Fibroblast of skin of left quadriceps (primary cell): ENCODE measurements at places on chromosomes 3 and 15.

DNA sequence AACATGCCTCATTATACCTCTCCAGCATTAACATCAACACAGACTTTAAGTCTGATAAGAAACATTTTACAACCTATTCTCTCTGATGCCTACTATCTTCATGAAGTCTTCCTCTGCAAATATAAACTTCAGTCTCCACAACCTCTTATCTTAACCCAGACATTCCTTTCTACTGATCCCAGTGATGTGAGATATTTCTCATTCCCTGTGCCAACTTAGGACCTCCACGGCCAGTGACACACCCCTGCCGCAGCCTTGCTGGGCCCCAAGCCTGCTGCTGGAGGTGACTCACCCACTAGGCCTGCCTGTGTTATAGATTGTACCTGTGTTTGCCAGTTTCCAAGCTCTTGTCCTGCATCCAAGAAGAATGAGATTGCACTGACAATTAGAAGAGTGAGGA lies 734.5 kb upstream of the CADM2 start:
- no peak for DNase-seq

DNA sequence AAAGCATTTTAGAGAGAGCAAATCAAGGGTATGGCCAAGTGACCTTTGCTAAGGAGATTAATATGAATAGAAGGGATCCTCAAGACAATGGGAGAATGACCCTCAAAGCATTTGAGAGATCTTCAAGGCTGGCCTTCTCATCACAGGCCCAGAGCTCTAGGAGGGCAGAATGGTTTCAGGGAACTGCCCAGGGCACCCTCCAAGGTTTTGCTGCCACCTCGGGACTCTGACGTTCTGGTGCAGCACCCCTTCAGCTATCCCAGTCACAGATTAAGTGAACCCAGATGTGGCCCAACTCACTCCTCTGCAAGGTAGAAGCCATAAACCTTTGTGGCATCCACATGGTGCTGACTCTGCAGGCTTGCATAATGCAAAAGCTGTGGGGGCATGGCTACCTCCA lies 209.3 kb downstream of the TLE3 start:
- DNase-seq = no peak

GRCh38 chr15:90114451-90114901 lies 12.2 kb upstream of the IDH2 start:
- no peak for DNase-seq

DNA sequence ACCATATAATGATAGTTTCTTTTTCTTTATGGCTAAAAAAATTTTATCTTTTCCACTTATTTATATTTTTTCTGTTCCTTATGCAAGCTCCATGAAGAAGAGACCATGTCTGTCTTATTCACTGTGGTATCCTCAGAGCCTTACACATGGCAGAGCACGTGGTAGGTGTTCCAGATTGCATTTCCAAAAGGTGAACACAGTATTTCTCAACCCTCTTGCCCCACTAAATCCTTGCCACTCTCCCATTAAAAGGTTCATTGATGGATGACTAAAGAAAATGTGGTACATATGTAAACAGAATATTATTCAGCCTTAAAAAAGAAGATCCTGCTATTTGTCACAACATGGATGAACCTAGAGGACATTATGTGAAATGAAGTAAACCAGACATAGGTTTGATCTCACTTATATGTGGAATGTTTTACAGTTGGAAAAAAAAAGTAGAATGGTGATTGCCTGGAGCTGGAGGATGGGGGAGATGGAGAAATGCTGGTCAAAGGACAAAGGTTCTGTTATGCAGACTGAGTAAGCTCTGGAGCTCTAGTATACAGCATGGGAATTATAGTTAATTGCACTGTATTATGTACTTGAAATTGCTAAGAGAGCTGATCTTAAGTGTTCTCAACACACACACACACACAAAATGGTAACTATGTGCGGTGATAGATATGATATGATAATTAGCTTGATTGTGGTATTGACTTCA lies 266.7 kb downstream of the CNTN3 start:
- DNase-seq = no peak

- no peak for DNase-seq
Measured at GRCh38 chr15:27650244-27650643, 448.9 kb downstream of the OCA2 start.

DNA sequence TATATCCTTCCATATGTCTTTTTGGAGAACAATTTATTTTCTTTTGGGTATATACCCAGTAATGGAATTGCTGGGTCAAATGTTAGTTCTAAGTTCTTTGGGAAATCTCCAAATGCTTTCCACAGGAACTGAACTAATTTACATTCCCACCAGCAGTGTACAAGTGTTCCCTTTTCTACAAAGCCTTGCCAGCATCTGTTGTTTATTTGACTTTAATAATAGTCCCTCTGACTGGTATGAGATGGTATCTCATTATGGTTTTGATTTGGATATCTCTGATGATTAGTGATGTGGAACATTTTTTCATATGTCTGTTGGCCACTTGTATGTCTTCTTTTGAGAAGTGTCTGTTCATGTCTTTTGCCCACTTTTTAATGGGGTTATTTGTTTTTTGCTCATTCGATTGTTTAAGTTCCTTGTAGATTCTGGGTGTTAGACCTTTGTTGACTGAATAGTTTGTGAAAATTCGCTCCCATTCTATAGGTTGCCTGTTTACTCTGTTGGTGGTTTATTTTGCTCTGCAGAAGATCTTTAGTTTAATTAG lies 48.4 kb downstream of the TMEM45A start:
- DNase-seq = no peak

- peak; percentile 54 for DNase-seq
Measured at GRCh38 chr3:66904831-66905493, 93.1 kb upstream of the KBTBD8 start.

GRCh38 chr3:187550446-187550845 lies 119.7 kb downstream of the SST start:
- DNase-seq = no peak

GRCh38 chr3:131597816-131598215 lies 95.0 kb upstream of the MRPL3 start:
- no peak for DNase-seq

DNA sequence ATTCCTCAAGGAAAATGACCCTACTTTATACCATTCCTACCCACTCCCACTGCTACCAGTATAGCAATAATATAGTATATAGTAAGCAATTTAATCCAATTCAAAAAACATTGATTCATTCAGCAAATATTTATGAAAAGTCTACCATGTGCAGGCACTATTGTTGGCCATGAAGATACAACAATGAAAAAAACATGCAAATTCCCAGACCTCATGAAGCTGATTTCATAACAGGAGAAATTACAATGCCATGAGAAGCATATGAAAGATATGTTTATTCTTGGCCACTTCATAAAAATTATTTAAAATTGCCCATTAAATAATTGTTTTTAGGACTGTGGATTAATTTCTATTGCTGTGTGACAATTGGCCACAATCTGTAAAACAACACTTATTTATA lies 315.8 kb upstream of the COL8A1 start:
- no peak for DNase-seq

- DNase-seq = no peak
Measured at GRCh38 chr3:171776839-171777583, 33.3 kb downstream of the PLD1 start.

DNA sequence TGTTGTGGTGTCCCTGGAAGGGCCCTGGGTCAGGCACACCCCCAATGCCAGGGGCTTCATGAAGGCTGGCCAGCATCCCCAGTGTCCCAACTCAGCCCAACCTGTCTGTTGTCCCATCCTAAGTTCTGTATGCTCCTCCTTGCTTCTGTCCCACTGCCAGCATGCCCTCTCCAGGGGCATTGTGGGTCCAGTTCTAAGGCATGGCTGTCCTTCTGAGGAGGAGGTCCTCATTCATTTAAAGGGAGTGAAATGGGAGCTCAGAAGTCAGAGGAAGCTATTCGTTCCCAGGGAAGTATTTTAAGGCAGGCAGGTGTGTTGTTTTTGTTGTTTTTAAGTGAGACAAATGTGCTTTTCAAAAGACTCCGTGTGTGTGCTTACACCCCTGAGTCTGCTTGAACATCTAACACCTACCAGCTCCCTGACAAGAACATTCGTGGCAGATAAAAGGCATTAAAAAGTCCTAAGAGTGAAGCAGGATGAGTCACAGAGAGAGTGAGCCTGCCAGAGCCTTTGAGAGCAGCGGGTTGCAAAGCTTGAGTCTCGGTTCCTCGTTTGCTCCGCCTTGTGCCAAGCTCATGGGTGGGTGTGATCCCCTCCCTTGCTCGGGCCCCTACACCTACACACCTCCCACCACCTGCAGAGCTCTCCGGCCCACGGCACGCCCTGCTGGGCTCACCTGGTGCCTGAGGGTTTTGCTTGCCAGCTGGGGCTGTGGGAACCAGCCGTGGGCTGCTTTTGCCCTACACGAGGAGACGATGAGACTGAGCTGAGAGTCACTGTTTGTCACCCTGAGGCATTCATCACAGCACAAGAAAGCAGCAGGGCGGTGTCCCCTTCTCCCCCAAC lies 183.4 kb upstream of the TOPAZ1 start:
- DNase-seq = peak; percentile 5

DNA sequence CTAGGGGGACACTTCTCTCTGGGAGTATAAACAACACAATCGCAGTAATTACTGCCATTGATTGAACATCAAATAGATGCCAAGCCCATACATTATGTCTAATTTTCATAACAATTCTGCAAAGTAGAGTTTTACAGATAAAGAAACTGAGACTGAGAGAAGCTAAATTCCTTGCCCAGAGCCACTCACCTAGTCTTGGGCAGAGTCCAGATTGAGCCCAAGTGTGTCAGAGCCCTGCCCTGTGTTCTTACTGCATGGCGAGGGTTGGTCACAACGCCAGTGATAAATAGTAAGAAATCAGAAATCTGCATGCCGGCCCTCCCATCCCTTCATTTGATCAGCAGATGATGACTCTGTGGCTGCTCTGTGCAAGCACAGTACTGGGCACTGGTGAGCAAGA lies 106.3 kb downstream of the C3orf70 start:
- DNase-seq = no peak

DNA sequence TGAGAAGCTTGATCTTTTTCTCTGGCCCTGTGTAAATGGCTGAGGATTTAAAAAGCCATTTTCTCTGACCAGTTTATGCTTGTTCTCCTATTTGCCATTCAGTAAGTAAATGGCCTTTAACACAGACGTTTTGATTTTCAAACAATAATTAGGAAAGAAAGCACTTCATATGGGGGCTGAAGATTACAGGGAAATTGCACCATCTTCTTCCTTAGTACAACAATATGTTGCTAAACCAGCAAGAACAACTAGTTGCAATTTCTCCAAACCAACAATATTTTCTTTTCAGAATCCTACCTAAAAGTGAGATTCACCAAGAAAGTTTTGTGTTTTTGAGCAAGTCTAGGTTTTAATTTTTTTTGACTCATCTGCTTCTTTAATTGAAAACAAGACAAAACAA lies 80.5 kb upstream of the CCNL1 start:
- no peak for DNase-seq

GRCh38 chr15:64223882-64224281 lies 61.1 kb upstream of the PPIB start:
- DNase-seq = no peak

DNA sequence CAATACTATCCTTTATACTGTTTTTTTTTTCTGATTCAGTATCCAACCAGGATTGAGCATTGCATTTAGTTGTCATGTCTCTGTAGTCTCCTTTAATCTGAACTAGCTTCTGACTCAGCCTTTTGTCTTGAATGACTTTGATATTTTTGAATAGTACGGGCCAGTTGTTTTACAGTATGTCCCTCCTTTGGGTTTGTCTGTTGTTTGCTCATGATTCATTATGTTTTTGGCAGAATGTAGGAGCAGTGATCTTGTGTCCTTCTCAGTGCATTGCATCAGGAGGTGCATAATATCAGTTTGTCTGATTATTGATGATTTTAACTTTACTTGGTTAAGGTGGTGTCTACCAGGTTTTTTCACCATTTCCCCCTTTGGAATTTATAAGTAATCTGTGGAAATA lies 20.5 kb downstream of the EXOG start:
- no peak for DNase-seq

GRCh38 chr3:146715170-146715569 lies 110.0 kb upstream of the PLSCR5 start:
- DNase-seq = peak; percentile 16

GRCh38 chr3:122257644-122258364 lies 67.2 kb upstream of the CSTA start:
- no peak for DNase-seq

- DNase-seq = no peak
Measured at GRCh38 chr3:133691273-133692107, 29.7 kb upstream of the TOPBP1 start.

GRCh38 chr3:170003881-170004356 lies 33.9 kb upstream of the GPR160 start:
- DNase-seq = no peak

GRCh38 chr3:66985336-66985920 lies 12.7 kb upstream of the KBTBD8 start:
- no peak for DNase-seq

- DNase-seq = peak; percentile 24
Measured at GRCh38 chr3:172836390-172836997, 86.0 kb downstream of the ECT2 start.

- no peak for DNase-seq
Measured at GRCh38 chr3:152235709-152236298, 32.9 kb upstream of the MBNL1 start.

DNA sequence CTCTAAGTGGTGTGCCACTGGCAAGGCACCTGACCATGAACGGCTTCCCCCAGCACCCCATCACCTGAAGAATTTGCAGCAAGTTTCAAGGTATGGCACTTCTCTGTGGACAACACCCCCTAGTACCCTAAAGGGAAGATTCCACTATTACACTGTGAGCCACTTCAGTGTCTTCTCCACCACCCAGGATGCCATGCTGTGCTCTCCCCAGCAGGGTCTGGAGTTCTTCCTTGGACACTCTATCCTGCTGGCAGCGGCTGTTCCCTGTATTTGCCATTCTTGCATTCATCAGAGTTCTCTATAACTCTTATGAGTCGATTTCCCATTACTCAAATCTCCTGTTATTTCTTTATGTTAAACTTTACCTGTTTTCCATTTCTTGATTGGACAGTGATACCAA lies 33.9 kb upstream of the RNU6-1 start:
- no peak for DNase-seq

- no peak for DNase-seq
Measured at GRCh38 chr3:16335333-16335732, 70.3 kb downstream of the OXNAD1 start.

GRCh38 chr3:59522550-59522949 lies 472.7 kb upstream of the CFAP20DC start:
- DNase-seq = no peak

DNA sequence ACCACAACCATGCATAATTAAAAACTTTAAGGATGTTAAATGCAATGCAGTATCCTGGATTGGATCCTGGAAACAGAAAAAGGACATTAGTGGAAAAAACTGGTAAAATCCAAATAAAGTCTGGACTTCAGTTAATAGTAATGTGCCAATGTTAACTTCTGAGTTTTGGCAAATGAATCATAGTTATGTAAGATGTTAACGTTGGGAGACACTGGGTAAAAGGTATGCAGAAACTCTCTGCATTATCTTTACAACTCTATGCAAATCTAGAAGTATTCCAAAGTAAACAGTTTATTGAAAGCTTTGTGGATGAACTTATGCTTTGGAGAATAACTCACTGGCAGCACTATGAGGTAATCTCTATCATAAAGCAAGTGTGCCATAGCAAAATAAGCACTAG lies 357.4 kb downstream of the RORA start:
- DNase-seq = peak; percentile 4
